ENCODE measurements at places on chromosomes 11 and 22.

- peak; percentile 56 for DNase-seq
These were observed 519 bp downstream of the ARRB1 start for GRCh38 chr11:75350743-75351540.

GRCh38 chr11:75557666-75558494, 4.2 kb upstream of the SERPINH1 start:
- DNase-seq: no peak

DNA sequence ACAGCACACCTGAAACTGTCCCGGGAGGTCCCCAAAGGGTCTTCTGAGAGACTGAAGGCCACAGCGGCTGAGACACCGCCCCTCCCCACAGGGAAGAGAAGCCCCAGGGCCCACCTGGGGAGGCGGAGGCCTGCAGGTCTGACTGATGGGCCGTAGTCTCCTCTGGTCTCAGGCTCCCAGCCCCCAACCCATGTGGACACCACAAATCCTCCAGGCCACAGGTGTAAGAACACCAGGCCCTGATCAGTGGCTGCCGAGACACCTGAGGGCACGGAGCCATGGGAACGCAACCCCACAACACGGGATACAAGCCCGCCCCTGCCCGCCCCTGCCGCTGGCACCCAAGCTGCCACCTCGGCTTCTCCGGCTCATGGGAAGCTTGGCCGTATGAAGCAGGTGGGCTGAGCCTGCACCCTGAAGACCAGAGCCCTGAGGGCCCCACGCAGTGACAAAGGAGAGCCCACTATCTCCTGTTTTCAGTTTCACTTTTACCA, 46.3 kb downstream of the BRD1 start:
- no peak for DNase-seq

GRCh38 chr22:48303369-48303725, 1524.3 kb downstream of the BRD1 start:
- DNase-seq: no peak

GRCh38 chr11:34206407-34207300, 101.2 kb downstream of the NAT10 start:
- DNase-seq: no peak

- DNase-seq: peak; percentile 35
These were observed 2.2 kb downstream of the TNKS1BP1 start for GRCh38 chr11:57322256-57323166.

- DNase-seq: no peak
These were observed 510.7 kb downstream of the OPCML start for GRCh38 chr11:133021553-133021952.

GRCh38 chr11:83663988-83664387, 377.8 kb upstream of the CCDC90B start:
- no peak for DNase-seq

DNA sequence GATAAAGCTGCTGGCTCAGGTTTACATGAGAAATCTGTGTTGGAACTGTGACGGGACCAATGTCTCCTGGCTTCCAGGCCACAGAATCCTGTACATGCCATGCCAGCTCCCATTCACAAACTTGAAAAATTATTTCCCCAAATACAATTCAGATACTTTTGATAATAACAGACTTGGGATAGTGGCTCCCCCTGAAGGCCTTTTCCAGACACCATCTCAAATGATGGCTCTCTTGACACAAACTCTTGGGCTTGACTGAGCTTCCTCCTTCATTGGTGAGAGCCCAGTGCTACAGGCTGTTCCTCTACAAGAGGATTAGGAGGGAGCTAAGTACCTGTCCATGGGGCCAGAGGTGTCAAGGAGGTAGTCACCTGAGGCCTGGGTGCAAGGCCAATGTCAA, 104.7 kb upstream of the PAX6 start:
- DNase-seq: no peak

GRCh38 chr22:25085930-25086901, 113.4 kb upstream of the CRYBB3 start:
- DNase-seq: no peak

- no peak for DNase-seq
These were observed 927 bp downstream of the PRCP start for GRCh38 chr11:82899186-82899820.

Data from inflammatory macrophage (primary cell).